Activated CD4-positive, alpha-beta T cell treated with anti-CD3 and anti-CD28 coated beads, Interleukin-2, amount 50 U/mL, for 24 hours (primary cell): ENCODE measurements at places on chromosomes 5 and 9.
A peak's percentile ranks its signal among the peaks of the same experiment; 100 is the strongest.

DNA sequence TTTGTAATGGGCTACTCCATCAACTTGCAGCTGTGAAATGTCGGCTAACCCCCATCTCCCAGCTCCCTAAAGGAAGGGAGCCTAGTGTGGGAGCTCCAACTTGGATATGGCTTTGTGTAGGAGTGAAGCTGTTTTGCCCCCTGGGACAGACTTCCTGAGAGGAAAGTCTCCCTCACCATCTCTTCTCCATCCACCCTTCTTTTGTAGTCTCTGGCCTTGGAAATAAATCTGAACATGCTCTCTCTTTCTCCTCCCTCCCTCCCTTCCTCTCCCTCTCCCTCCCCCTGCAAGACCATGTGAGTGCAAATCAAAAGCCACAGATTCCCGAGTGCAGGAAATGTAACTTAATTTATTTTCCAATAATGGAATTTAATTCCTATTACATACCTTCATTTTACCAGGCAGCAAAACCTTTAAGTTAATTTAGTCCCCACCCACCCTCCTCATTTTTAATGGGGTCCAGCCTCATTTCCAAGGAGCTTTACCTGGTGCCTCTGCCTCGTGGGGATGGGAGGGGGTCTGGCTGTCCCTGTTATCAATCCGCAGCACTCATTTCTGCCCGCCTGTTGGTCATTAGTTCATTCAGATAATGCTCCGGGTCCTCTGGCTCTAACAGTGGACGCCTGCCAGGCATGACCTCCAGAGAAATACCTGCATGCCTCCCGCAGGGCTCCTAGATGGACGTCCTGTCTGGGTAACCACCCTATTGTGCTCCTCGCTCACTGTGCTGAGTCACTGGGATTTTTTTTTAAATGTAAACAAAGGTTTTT, 122.9 kb upstream of the TAF11L2 start:
- DNase-seq: no peak

DNA sequence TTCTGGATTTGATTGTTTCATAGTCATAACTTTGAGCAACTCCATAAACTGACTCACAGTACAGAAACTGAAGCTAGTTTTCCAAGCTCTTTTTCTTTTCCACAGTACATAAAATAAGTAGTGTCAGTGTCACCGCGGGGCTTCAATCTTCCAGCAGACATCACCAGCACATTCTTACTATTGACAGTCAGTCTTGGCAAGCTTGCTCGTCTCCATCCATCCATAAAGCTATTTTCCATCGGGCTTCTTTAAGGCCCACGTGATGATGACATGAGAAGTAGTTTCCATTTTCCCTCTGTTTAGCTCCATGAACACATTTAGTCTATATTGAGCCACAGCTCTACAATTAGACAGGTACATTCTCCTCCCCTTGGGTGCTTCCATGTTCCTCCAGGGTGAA, 443.4 kb downstream of the KDM4C start:
- DNase-seq: no peak

GRCh38 chr9:137456061-137456863, 2.9 kb downstream of the NSMF start:
- DNase-seq: no peak

- DNase-seq: no peak
Measured at GRCh38 chr9:137319739-137320551, 17.9 kb upstream of the NRARP start.

DNA sequence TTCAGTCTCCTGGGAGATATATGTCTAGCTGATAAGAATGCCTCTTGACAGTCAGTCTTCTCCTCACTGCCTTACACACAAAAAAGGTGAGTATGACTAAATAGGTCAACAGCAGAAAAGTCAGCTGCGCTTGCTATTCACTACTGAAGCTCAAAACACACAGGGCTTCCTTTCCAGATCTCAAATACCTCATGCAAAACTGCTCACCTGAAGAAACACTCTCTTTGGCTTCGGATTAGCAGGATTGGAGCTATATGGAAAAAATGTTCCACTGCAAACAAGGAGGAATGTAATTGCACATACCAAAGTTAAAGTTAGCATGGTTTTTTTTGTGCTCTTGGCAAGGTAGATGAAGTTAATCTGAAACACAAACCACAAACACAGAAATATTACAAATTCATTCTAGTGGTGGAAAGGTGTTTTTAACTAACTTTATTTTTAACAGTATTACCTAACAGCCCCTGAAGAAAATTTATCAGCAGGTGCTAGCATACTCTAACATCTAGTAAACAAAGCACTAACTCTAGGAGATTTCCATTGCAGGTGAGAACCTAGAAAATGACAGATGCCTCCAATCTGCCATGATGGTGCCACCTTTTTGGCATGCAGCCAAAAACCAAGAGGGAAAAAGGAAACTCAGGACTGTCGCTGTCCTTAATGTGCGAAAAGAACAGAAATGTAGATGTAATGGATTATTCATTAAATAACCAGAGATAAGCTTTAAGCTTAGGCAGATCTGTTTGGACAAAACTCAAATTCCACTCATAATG, 31.8 kb downstream of the ERMP1 start:
- no peak for DNase-seq

- DNase-seq: no peak
Measured at GRCh38 chr9:21015129-21015815, 16.2 kb downstream of the HACD4 start.

DNA sequence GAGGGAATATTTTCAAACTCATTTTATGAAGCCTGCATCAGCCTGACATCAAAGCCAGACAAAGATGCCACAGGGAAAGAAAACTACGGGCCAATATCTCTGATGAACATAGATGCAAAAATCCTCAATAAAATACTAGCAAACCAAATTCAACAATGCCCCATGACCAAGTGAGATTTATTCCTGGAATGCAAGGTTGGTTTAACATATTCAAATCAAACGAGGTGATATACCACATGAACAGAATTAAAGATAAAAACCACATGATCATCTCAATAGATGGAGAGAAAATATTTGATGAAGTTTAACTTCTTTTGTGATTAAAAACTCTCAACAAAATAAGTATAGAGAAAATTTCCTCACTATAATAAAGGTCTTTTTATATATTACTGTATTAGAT, 792.0 kb upstream of the ZNF608 start:
- DNase-seq: no peak

DNA sequence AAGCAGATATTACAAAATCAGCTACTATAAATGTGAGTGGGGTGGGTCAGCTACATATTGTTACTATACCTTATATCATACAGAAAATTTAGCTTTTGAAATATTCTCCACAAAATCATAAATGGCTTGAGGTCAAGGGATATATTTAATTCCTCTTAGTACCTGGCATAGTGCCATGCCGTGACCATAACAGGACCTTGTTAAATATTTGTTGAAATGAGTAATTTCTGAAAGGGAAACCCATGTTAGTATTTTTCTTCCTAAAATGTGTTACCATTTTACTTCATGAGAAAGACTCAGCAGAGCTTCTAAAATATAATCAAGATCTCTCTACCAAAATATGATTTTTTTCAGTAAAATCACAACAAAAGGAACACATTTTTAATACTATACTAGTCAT, 14.8 kb downstream of the ATP10B start:
- DNase-seq: no peak

GRCh38 chr5:72760259-72760658, 56.2 kb upstream of the TNPO1 start:
- DNase-seq: no peak

GRCh38 chr5:178350361-178351220, 118.0 kb upstream of the PHYKPL start:
- no peak for DNase-seq

- DNase-seq: no peak
Measured at GRCh38 chr5:175059687-175060211, 335.4 kb downstream of the MSX2 start.

DNA sequence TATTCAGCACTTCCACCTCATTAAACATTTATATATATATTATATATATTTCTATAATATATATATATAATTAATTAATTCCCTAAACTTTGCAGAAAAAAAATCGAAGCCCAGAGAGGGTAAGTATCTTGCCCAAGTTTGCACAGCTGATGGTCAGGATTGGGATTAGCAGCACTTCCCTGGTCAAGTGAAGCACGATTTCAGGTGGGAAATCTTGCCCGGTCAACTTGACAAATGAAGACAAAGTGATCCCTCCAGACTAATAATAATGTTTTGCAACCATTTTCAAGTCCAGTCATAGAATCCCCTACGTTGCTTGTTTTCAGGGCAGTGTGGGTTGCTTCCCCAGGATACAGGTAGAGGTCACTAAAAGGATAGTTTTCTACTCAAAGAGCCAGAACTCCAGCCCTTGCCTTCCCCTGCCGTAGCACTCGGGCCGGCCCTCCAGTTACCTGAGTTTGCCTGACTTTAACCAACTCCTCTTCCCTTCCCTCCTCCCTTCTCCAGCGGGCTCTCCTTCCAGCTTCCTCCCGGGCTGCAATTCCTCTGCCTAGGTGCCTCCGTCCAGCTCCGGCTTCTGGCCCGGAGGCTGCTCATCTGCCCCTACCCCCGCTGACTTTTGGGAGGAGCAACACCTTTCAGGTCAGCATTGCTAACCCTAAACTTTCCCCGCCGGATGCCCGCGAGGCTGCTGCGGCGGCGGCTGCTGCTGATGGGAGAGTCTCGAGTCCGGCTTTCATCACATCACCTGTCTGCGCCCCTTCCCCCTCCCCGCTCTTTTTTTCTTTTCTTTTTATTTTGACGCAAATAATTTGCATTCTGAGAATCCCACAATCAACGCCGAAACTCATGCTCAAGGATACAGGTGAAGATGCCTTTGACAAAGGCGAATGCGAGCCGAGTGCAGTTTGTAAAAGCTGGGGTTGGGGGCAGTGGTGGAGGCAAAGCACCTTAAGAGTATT, 930 bp downstream of the PRLR start:
- no peak for DNase-seq

GRCh38 chr5:56311306-56311905, 78.3 kb upstream of the ANKRD55 start:
- DNase-seq: no peak

DNA sequence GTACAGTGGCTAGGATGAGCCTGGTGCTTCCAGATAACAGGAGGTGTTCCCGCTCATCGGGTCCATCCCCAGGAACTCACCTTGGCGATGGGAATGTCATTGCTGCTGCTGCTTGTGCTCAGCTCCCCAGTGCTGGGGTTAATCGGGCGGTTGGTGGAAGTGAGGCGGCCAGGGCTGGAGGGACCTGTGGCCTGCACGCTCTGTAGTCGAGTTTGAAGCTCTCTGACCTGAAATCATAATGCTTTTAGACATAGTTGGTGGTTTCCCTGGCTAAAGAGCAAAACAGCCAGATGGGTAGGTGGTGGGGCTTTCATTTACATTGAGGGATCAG, 108.5 kb downstream of the DCP2 start:
- DNase-seq: no peak

DNA sequence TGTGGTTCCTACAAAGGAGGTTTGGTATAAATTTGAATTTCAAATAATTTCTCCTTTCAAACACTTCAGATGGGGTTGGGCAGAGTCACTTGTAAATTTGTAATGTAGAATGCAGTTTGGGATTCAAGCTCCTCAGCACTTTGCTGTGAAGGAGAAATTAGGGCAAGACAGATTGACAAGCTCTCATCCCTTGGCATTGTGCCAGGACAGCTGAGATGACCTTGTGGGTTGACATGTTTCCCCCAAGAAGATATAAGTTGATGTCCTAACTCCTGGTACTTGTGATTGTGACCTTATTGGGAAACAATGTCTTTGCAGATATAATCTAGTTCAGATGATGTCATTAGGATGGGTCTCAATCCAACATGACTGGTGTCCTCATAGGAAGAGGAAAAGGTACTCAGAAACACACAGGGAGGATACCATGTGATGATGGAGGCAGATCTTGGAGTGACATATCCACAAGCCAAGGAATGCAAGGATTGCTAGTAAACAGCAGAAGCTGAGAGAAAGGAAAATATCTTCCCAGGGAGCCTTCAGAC, 408.3 kb downstream of the MED10 start:
- no peak for DNase-seq

DNA sequence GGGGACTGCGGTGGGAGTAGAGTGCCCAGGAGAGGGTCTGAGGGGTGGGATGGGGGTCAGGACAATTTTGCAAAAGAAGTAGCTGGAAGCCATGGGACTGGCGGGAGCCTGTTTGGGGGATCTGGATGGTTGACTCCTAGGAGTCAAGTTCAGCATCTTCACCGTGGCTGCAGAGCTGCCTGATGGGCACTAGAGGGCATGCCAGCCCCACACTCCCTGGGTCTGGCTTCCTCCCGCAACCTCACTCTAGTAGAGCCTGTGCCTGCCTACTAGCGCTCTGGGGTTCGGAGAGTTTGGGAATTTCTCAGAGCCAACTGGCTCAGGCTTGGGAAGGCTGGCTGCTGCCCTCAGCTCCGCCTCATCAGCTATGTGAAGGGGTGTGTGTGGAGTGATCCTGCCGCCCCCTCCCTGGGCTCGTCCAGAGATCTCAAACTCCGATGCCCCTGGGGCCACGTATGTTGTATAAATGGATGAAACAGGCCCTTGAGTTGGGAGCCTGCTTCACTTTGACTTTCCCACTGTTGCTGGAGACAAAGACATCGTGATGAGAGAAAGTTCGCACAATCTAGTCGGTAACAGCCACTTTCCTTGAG, 10.8 kb downstream of the TSPAN17 start:
- peak; percentile 51 for DNase-seq

- no peak for DNase-seq
Measured at GRCh38 chr5:107680799-107681198, 10.1 kb upstream of the EFNA5 start.

DNA sequence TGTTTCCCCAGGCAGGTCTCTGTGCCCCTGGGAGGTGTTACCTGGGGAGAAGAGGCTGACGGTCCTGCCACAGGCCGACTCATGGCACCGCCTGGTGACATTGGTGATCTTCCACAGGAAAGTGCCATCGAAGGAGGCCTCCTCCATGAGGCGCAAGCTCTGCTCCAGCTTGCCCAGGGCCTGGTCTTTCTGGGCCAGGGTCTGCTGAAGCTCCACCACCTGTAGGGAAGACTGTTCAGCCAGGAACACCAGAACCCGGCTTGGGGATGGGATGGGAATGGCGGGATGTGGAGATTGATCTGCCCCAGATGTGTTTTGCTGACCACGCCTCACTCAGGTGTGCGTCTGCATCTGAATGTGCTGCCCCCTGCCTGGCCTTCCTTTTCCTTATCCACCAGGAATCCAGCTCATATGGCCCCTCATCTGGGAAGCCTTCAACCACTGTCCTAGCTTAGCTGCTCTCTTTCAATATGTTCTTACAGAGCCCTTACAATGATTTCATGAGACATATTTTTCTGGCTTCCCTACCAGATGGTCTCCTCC, 15.2 kb downstream of the TRAF1 start:
- no peak for DNase-seq

GRCh38 chr9:124661271-124661670, 109.8 kb downstream of the NR6A1 start:
- DNase-seq: no peak
